ENCODE measurements at places on chromosomes 6 and 20.

DNA sequence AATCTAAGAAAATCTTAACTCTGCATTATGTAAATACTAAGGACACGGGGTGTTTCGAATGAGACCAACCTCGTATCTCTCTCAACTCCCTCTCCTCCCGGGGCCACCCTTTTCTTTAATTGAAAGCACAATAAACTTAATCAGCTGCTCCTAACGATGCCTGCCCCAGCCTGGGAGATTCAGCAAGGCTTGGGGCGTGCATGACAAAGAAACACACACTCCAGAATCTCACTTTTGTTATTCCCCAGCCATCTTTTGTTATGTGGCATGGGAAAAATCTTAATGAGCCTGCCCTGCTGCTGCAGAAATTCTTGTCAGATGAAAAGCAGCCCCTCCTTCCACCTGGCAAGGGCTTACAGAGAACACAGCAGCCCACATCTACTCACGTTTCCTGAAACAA lies 117.4 kb downstream of the TTLL2 start:
- DNase-seq, result no peak

- no peak for DNase-seq
Measured at GRCh38 chr20:37898233-37899104, 4.5 kb upstream of the VSTM2L start.

DNA sequence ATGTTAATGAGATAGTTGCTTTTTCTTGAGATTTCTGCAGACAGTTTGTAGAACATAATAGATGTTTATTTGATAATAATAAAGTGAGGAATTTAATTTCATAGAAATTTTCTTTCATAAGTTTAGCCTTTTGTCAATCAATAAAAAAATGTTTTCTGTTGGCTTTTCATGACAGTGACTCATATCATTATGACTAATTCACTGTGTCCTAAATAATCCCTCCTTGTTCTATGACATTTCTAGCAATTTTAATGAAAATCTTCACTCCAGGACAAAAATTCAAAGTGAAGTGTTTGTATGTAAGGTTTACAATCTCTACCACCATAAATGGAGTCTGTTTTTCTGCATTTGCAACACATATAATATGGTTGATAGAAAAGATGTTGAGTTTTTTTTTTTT lies 109.9 kb downstream of the UTRN start:
- DNase-seq, result no peak

DNA sequence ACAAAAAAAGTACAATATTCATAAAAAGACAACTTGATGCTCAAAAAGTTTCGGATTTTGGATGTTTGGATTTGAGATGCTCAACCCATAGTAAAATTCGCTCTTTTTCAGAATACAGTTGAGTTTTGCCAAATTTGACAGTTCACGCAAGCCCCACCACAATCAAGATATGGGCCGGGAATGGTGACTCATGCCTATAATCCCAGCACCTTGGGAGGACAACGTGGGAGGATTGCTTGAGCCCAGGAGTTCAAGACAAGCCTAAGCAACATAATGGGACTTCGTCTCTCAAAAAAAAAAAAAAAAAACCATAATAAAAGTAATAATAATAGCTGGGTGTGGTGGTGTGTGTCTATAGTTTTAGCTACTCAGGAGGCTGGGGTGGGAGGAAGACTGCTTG lies 51.3 kb downstream of the PHF20 start:
- DNase-seq, result no peak

- no peak for DNase-seq
Measured at GRCh38 chr6:109389650-109390274, 7.5 kb upstream of the CD164 start.

GRCh38 chr20:53547664-53548239 lies 45.9 kb downstream of the ZNF217 start:
- DNase-seq, result no peak

GRCh38 chr6:170025935-170026750 lies 264.7 kb downstream of the DLL1 start:
- DNase-seq, result peak; percentile 12

- DNase-seq, result no peak
Measured at GRCh38 chr6:41288030-41288753, 1.7 kb upstream of the TREM1 start.

GRCh38 chr6:30752157-30752927 lies 8.0 kb upstream of the IER3 start:
- no peak for DNase-seq

DNA sequence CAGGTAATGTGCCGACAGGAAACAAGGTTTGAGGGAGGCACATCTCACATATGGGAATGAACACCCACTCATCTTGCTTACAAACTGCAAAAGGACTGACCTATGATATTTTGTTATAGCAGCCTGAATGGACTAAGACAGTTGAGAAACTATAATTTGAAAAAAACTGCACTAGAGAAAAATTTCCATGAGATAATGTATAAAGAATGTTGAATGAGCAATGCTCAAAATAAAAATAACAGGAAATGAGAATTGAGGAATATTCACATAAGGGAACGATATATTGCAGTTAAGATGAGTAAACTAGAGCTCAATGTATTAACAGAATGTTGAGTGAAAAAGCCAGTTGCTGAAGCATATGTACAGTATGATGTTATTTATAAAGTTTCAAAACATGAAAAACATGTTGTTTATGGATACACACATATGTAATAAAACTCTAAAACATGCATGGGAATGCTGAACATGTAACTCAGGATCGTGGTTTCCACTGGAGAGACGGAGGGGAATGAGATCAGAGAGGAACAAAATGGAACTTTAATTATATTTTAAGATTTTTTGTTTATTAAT lies 6.3 kb upstream of the TBC1D22B start:
- DNase-seq, result no peak

DNA sequence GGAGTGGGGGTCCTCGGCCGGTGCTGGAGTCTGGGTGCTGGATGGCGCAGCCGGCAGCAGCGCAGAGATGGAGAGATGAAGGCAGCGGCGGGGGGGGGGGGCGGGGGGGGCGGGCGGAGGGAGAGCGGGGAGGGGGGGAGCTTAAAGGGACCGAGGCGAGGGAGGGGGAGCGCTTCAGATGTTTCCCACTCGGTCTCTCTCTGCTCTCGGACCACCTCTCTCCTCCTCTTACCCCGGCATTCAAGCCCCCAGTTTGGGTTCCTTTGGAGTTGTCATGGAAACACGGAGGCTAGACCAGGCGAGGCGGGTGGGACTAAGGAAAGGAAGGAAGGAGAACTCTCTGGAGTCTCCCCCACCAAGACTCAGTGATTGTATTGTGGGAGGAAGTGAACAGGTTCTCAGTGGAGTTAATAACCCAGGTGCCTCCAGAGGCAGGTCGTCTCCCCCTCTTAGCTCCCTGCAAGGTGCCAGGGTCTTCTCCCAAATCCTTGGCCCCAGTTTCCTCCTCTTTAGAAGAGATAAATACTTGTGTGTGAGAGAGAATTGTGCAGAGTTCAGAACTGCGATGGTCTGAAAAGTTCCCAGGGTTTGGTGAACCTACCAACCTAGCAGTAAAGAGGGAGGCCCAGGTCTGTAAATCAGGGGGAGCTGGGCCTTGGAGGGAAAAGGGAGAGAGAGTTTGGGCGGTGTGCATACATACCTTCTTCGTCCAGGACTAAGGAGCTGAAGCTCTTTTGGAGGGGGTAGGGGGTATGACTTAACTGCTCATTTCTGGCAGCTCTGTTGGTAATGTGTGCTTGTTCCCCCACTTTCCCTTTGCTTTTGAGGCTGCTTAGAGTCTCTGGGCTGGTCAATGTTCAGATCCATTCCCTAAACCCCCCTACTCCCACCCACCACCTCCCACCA lies at the start of gene PRRT1:
Gene PRRT1, minus strand, starts transcription at position 77 of the 906 bp plus-strand sequence. CDS start 112 bp downstream, outside the sequence.
- DNase-seq, result no peak

Measured in activated T-cell treated with anti-CD3 and anti-CD28 coated beads, Interleukin-2, amount 50 U/mL, for 24 hours (primary cell).